ENCODE measurements at places on chromosomes 5 and 9.

DNA sequence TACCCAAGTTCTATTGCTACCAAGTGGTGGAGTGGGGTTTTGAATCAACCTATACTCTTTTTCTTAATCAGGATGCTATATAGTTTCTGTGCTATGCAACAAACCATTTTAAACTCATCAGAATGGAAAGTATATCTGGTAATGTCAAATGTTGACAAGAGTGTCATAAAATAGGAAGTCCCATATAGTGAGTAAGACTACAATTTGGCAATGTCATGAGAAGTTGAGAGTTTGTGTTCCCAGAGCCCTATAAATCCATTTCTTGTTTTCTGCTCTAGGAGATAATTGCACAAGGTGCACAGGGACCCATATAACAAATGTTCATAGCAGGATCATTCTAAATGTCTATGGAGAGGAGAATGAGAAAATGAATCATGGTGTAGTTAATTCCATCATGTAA lies 109.8 kb upstream of the TXNDC8 start:
- DNase-seq, result no peak

DNA sequence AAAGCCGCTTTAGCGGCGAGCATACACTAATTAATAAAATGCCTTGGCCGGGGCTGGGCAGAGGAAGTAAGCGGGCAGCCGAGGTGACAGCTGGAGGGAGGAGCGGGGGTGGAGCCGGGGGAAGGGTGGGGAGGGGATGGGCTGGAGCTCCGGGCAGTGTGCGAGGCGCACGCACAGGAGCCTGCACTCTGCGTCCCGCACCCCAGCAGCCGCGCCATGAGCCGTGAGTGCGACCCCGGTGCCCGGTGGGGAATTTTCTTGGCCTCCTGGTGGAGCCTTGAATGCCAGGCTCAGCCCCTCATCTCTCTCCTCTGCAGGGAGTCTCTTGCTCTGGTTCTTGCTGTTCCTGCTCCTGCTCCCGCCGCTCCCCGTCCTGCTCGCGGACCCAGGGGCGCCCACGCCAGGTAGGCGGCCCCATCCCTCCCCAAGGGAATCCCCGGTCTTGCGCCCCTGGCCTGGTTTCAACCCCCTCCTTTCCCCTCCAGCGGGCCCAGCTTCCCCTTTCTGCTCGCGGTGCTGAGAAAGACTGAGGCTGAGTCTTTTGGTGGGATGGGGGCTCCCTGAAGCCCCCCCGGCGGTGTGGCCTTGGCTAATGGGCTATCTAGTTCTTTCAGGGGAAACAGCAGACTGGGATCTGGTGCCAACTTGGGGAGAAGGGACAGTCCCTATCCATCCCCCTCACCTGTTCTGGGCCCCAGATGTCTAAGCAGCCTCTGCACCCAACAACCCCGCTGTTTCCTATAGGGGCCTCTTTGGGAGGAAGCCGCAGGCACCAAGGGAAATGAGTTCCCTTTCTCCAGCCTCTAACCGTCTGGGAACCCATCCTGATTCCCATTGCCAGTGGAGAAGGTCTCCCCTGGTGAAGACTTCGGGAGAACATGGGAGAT lies at the start of gene PTGS1:
PTGS1 (plus strand) TSS at position 156 of the 887 bp plus-strand sequence; CDS start at position 217, 61 bp downstream.
- DNase-seq, result no peak

DNA sequence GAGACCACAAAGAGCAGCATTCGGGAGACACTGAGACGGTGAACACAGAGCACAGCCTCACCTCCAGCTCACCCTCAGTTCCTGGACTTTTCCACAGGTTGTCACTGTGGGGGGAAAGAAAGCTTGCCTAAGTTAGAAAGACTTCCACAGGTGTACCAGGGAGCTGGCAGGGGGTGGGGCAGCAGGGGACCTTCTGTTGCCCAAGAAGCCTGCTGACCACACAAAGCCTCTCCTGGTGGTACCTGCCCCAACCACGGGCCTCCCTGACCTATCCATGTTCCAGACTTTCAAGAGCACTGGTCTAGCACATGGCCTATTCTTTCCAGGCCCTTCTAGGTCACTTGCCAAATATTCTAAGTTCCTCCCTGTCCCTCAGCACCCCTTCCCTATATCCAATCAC lies 550.8 kb downstream of the BNC2 start:
- DNase-seq, result no peak

DNA sequence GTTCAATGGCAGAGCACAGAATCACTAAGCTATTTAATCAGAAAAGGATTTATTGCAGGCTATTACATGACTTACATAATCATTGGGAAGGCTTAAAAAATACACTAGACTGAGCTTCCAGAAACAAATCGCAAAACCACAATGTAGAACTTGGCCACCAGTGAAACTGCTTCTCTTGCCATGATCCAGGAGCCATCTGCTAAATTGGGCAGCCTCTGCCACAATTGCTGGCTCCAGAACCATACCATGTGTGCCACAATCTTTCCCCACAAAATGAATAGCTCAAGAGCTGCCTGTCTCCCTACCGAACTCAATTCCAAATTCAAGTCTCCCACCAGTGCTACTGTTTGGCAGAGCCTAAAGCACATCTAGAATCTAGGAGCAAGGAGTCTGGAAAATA lies 9.8 kb upstream of the ERAP1 start:
- DNase-seq, result no peak

GRCh38 chr5:152987131-152987530 lies 503.3 kb upstream of the GRIA1 start:
- no peak for DNase-seq

DNA sequence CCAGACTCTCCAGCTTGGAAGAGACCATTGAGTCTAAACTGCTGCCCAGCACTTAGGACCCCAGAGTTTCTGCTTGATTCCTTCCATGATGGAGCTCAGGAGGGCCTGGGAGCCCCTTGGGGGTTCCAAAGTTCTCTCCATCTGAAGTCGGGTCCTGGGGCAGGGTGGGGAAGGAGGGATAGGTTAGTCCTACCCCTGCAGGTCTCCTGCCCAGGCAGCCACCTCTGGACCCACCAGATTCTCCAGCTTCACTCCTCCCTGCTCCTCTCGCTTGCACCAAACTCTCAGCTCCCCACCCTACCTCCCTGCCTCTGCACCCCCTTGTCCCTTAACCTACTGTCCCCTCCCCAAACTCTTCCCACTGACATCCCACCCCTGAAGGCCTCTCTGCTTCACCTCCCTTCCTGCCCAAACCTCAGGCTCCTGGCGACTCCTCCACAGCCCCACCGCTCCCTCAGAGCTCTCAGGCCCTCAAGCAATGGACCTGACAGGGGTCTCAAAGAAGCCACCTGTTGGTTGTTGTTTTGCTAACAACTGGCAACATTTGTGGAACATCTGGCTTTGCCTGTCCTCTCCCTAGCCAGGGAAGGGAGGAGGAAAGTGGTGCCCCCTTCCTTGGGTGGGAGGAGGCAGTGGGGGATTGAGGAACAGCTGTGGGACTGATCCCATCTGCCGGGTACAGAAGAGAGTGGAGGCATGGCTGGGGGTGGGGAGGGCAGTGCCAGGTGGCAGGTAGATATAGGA lies 137.5 kb downstream of the RGS3 start:
- DNase-seq, result no peak

DNA sequence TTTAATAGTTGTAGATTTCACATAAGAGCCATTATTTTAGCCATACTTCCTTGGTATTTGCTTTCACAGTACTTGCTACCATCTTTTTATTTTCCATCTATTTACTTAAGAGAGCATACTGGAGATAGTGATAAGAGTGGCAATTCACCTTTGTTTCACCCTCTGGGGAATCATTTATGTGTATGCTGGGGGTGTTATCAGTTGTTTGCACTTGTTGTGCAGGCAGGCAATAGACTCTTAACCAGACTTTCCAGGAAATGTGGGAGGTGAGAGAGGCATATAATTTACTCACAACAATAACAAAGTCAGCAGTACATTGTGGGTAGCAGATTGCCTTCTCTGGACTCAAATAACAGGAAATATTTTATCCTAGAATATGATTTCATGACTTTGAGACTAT lies 1018.3 kb downstream of the CDH12 start:
- DNase-seq, result no peak

GRCh38 chr5:61806491-61807020 lies 474.5 kb downstream of the ZSWIM6 start:
- DNase-seq, result no peak

DNA sequence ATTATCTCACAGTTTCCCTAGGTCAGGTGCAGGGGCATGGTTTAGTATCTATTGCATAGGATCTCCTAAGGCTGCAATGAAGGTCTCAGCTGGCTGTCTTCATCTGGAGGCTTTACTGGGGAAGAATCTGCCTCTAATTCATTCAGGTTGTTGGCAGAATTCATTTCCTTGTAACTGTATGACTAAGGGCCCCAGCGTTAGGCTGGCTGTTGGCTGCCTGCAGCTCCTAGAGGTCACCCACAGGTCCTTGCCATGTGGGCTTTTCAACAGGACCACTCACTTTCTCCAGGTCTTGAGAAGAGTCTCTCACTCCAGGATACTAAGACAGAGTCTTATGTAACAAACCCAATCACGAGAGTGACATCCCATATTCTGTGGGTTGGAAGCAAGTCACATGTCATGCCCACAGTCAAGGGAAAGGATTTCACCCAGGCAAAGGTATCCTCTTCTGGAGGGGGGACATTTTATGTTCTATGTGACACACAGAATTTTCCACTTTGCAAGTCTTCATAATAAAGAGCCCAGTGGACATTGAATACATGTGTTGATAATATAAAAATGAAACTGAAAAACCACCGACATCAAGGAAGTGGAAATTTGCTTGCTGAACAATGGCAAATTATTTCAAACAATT lies 38.2 kb downstream of the HMHB1 start:
- no peak for DNase-seq

- DNase-seq, result no peak
These were observed 11.1 kb upstream of the NADK2 start for GRCh38 chr5:36252722-36253365.

GRCh38 chr5:169299663-169300467 lies 1.1 kb downstream of the SLIT3 start:
- DNase-seq, result no peak

DNA sequence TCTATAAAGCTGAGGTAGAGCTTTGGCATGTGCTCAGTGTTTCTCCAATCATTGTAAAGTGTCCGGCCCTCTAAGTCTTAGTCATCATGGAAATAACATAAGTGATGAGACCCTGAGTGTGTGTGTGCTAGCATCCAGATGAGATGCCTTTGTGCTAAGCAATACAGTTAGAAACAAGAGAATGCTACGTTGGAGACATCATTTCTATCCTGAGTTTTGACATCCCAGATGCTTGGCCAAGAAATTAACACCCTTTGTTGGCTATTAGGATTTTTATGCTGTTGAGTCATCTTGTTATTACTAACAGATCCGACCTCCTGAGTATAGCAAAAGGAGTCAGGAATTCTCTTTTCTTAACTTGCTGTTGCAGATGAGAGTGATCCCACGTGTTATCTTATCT lies 508.0 kb downstream of the GADD45G start:
- no peak for DNase-seq

GRCh38 chr5:72006361-72006760 lies 100.9 kb upstream of the MAP1B start:
- no peak for DNase-seq

DNA sequence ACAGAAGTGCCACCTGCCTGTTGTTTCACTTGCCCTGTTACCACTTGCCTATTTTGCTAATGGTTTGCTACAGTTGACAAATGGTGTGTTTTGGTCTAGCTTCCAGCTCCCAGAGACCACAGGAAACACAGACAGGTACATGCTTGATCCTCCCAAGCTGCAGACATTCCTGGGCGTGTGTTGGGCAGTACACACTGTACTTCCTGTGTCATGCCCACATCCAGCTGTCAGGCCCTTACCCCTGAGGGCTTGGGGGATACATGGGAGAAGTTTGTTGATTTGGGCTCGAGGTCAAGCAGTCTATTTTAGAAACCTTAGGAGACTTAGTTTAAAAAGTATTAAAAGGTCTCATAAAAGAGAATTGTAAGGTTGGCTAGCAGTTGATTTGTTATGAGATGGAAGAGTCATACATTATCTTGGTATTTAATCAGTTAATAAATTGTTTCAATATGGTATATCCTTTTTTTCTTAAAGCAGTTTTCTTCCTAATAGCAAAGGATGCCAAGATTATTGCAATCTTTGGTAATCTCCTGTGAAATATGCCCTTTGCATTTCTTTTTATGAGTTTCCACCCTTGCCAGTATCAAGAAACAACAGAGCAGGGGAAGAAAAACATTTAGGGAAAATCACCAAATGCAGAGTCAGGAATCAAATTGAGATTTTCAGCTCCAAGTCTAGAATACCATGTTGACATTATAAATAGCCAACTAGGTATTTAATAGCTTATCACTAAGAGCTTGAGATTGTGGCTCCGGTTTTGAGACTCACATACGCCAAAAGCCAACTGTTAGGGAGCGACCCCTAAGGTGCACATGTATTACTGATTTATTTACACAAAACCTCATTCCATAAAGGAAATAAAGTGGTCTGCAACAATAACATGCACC lies 52.3 kb upstream of the CD180 start:
- DNase-seq, result no peak

DNA sequence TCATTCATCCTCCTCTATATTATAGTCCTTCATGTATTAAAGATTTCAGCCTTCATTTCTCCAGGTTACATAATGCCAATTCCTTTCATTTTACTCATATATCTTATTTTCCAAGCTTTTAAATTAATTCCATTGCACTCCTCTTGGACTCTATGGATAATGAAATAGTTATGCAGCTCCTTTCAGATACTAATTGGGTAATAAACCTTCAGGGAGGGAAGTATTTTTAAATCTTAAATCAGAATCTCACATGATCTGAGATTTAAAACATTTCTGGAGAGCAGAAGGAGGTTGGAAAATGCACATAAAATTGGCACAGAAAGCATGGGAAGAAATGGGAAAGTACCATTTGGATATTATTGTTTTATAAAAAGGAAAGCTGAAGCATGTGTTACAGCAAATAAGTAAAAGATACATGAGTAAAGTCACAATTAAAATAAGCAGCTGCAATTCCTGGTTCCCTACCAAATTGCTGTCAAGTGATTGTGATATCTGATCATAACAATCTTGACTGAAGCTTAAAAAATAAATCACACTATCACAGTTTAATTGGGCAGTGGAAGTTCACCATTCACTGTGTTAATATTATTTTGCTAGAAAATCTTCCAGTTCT lies 257.9 kb upstream of the NREP start:
- no peak for DNase-seq

DNA sequence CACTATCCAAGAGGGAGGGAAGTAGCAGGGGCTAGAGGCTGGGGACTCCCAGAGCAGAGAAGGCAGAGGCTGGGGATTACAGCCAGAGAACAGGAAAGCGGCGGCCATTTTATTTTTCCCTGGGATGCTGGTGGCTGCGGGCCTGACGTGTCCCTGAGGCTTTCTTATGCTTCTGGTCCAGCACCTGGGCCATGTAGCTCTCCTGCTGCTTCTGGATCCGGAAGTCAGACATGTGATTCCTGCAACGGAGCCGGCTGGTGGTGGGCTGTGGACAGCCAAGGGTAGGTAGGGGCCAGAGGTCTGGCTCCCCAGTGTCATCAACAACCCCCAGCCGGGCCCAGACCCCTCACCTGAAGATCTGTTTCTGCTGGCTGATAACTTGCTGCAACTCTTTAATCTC lies 1.8 kb upstream of the PROB1 start:
- DNase-seq, result no peak

- DNase-seq, result peak; percentile 49
These were observed 89.2 kb downstream of the SEMA4D start for GRCh38 chr9:89408628-89409101.

GRCh38 chr9:106798016-106798799 lies 64.8 kb upstream of the ZNF462 start:
- DNase-seq, result no peak

GRCh38 chr5:127243011-127243410 lies 47.6 kb upstream of the MEGF10 start:
- DNase-seq, result no peak

- no peak for DNase-seq
These were observed 85.1 kb downstream of the AMBP start for GRCh38 chr9:113992994-113993393.

Data from stimulated activated CD4-positive, alpha-beta T cell treated with anti-CD3 and anti-CD28 coated beads, Interleukin-12 subunit alpha, Interleukin-12 subunit beta, amount 100 ng/mL, for 24 hours (primary cell).